GM23248 (cell line): ENCODE measurements at places on chromosomes 11 and 22. TPM values are rescaled to one million over a fixed set of nuclear protein-coding genes. Genes with fewer than 3 reads are reported as not detected.

GRCh38 chr11:58576887-58577471 lies 1.3 kb upstream of the LPXN start:
- H3K4me1 ChIP-seq = peaks cover 49% of the 10 kb centered on the region
- H3K36me3 ChIP-seq = peaks cover 4% of the 10 kb centered on the region; the same call in 1 of the 2 replicates
- peak; percentile 73 for DNase-seq
- peak overlapping the region; percentile 97 for H3K4me3 ChIP-seq

GRCh38 chr11:61765550-61766253 lies 13.3 kb downstream of the MYRF start:
- DNase-seq = no peak
- H3K27me3 ChIP-seq = no peaks in the 10 kb centered on the region; the same call in 1 of the 2 replicates
- no peaks in the 10 kb centered on the region for H3K36me3 ChIP-seq
- H3K27ac ChIP-seq = no peak overlapping the region

- no peaks in the 10 kb centered on the region for H3K27me3 ChIP-seq
- peak overlapping the region; percentile 82 for H3K27ac ChIP-seq
- peak overlapping the region; percentile 57 for H3K4me3 ChIP-seq
- peaks cover 27% of the 10 kb centered on the region for H3K4me1 ChIP-seq
Measured at GRCh38 chr22:29031227-29032011, 30.2 kb downstream of the C22orf31 start.

- no peak overlapping the region for H3K27ac ChIP-seq
- H3K4me3 ChIP-seq = no peak overlapping the region
Measured at GRCh38 chr11:10653946-10654810, 39.4 kb downstream of the IRAG1 start.

DNA sequence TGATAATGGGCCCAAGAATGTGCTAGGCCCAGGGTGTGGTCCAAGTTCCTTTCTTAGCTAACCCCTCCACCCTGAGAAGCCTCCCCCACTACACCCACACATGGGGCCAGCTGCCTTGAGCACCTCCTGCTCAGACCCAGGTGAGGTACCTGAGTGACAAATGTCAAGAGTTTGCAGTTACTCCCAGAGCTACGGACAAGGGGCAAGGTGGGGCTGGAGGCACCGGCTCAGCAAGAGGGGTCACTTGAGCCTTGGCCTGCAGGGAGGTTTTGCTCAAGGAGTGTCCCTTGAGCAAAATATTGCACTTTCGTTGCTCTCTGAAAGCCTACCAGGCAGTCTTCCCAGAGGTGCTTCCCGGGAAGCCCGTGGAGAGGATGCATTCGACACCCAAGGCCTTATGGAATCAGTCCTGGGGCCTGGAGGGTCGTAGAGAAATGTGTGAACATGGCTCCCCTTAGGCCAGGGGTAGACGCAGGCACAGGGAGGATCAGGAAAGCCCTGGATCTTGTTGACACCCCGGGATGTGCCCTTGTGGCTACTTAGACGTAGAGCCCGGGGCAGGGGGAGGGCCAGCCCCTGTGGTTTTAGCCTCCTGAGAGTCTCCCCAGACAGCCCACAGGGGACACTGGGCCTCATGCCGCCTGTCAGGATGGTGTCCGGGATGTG lies 114.2 kb downstream of the KCNQ1 start:
- H3K36me3 ChIP-seq = no peaks in the 10 kb centered on the region
- peaks cover 20% of the 10 kb centered on the region; the same call in 1 of the 2 replicates for H3K27me3 ChIP-seq
- no peak overlapping the region for H3K4me3 ChIP-seq
- no peaks in the 10 kb centered on the region for H3K4me1 ChIP-seq
- no peak for DNase-seq

GRCh38 chr11:43223026-43223425 lies 88.8 kb upstream of the API5 start:
- H3K27me3 ChIP-seq = no peaks in the 10 kb centered on the region
- no peaks in the 10 kb centered on the region for H3K36me3 ChIP-seq
- DNase-seq = no peak
- no peaks in the 10 kb centered on the region for H3K4me1 ChIP-seq

- no peaks in the 10 kb centered on the region for H3K36me3 ChIP-seq
- no peak overlapping the region for H3K27ac ChIP-seq
- H3K4me3 ChIP-seq = no peak overlapping the region
- peaks cover 19% of the 10 kb centered on the region for H3K4me1 ChIP-seq
- DNase-seq = no peak
Measured at GRCh38 chr11:35332524-35332923, 86.8 kb downstream of the SLC1A2 start.

GRCh38 chr11:92272651-92273050 lies 48.0 kb downstream of the FAT3 start:
- no peaks in the 10 kb centered on the region for H3K36me3 ChIP-seq
- H3K4me3 ChIP-seq = no peak overlapping the region
- no peaks in the 10 kb centered on the region for H3K27me3 ChIP-seq
- H3K27ac ChIP-seq = no peak overlapping the region

DNA sequence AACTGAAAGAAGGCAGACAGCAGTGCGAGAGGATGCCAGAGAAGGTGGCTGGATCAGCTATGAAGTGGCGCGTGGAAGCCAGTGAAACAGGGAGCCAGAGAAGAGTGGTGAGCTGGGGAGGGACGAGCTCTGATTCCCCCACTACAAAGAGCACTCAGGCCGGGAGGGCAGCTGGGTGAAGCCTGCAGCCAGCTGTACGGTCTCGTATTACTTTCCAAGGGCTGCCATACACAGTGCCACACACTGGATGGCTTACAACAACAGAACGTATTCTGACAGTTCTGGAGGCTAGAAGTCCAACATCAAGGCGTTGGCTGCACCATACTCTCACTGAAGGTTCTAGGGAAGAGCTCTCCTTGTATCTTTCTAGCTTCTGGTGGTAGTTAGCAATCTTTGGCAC lies 47.1 kb upstream of the WNT11 start:
- peaks cover 22% of the 10 kb centered on the region for H3K27me3 ChIP-seq
- peaks cover 8% of the 10 kb centered on the region for H3K4me1 ChIP-seq
- H3K4me3 ChIP-seq = no peak overlapping the region
- no peak for DNase-seq
- no peak overlapping the region for H3K27ac ChIP-seq

- no peak overlapping the region for H3K27ac ChIP-seq
- peak overlapping the region; percentile 32; the same call in 1 of the 2 replicates for H3K4me3 ChIP-seq
Measured at GRCh38 chr22:49966774-49967705, 6.5 kb downstream of the PIM3 start.

GRCh38 chr11:8818421-8818820 lies 92.6 kb upstream of the AKIP1 start:
- H3K27ac ChIP-seq = no peak overlapping the region
- DNase-seq = no peak
- H3K36me3 ChIP-seq = no peaks in the 10 kb centered on the region
- H3K27me3 ChIP-seq = no peaks in the 10 kb centered on the region
- H3K4me1 ChIP-seq = peaks cover 19% of the 10 kb centered on the region
- H3K4me3 ChIP-seq = no peak overlapping the region

Gene CTTN
- total RNA-seq = 249 and 315 TPM in 2 replicates

Gene IGSF22
- not detected in 2 replicates for total RNA-seq
